ENCODE measurements at places on chromosomes 2 and 18. TPM values are rescaled to one million over a fixed set of nuclear protein-coding genes. Genes with fewer than 3 reads are reported as not detected.

- no peak for DNase-seq
Observed at GRCh38 chr2:229661478-229661877, 52.9 kb downstream of the DNER start.

- DNase-seq = no peak
Observed at GRCh38 chr2:106885971-106886915, at the start of gene ST6GAL2. TSS of gene ST6GAL2 (minus strand) at chr2:106886167. CDS start at chr2:106843977, 42,190 bp downstream.

GRCh38 chr2:86185517-86186212 lies 9.6 kb downstream of the IMMT start:
- DNase-seq = no peak

DNA sequence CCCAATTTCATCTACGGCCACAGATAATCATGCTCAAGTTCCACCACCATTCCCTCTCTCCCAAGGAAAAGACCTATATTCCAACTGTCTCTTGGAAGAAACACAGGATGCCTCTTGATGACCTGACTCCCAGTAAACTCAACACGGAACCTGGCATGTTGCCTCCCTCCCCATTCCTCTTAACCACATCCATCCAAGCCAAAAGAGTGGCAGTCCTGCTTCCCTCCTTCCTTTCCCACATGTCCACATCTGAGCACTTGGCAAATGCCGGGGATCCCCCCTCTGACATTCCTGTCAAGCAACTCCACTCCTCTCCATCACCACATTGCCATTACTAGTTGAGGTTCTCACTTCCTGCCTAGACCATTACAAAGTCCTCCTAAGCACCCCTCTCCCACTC lies 49.4 kb downstream of the PID1 start:
- DNase-seq = no peak

Gene CRYGC
- not detected for total RNA-seq

Gene FECH
- total RNA-seq = 47.0 TPM

Gene TCF4
- total RNA-seq = 204 TPM

All from sciatic nerve (tissue), 2 donors.